ENCODE measurements at places on chromosomes 7 and 10.

DNA sequence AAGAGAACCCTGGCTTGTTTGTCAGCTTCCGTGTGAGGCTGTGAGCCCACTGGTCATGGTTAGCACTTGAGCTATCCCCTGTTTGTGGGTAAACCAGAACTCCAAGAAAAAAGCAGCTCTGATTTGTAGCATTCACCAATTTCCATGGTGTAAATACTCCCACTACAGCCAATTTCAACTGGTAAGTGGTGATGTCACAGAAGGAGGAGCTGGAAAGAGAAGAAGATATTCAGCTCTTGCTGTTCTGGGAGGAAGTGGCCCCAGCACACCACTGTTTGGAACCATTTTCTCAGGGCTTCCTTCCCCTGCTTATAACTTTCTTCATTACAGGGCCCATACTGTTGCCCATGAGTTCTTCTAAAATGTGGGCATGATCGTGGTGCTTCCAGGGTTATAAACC is 500.1 kb upstream of the ZMIZ1 start:
- DNase-seq: no peak

DNA sequence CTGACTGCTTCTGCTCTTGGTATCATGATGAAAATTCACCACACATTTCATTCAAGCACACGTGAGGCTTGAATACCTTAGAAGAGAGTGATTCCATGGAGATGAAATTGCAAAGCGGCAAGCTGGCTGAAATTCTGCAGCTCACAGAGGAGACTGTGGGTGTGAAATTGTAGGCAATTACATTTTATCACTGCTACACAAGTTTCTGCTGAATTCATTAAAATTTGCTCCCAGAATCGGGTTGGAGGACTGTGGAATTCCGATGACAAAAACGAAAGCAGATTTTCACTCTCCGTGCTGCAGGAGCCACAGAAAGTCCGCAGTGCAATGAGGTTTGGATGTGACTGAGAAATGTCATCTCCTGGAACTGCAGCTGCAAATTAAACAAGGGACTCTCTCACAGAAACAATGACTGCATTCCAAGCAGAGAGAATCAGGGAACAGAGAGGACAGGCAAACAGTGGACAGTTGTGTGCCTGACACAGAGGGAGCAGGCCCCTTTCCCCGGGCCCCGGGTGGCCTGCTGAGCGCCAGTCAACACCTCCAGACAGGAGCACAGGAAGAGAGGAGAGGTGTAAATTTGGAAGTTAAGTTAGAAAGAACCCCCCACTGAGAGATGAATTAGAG is 109.1 kb downstream of the C10orf90 start:
- DNase-seq: no peak

GRCh38 chr7:138564365-138564764 is 104.3 kb downstream of the TRIM24 start:
- DNase-seq: no peak

DNA sequence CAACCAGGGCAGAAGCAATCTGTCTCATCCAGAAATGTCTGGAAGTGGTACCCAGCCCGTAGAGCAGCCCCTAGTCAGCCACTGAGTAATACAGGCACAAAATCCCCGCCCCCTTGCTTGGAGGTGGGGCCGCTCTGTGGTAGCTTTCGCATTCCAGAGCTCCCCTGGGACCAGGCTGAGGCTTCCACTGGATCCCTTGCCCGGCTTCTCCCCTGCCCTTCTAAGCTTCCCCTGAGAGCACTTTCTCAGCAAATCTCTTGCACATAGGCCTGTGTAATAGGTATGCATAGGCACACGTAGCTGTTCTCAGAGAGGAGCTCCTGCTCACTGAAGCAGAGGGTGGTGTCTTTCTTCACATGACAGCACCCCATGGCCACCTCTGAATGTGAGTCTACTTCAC is 144.2 kb downstream of the BMS1 start:
- DNase-seq: no peak

- DNase-seq: no peak
Observed at GRCh38 chr7:109986701-109987100, 1104.2 kb upstream of the LRRN3 start.

DNA sequence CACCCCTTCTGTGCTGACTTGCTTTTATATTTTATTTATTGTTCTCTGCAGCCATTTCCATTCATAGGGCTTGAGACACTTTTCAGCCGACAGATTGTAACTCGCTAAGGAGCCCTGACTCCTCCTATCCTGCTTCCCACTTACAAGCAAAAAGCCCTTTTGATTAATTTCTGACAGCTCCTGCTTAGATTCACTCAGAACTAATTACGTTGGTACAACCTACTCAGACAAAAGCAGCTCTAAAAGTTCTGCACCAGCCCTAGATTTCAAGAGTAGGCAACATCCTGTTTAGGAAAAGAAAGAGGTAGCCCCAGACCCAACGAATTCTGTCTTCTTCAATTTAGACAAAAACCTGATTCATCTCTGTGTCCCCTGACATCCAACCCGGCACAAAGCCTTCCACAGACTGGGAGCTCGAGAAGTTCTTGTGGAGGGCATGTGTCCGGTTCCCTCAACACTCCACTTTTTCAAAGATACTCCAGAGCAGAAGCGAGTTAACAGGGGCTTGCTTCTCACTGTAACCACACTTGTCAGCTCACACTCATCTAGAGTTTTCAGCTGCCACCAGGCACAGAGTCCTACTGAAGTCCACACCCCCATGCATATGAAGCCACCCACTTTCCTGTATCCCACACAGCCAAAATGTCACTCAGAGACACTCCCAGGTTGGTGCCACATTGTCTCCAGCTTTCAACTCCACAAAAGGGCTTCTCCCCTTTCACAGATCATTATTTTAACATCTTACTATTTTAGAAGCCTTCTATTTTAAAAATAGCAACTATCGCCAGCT is 113.6 kb upstream of the NFE2L3 start:
- no peak for DNase-seq
